ENCODE measurements at places on chromosomes 7 and 10.

- no peak for DNase-seq
These were observed 207.9 kb downstream of the PLXNA4 start for GRCh38 chr7:132368246-132368900.

GRCh38 chr10:55062349-55062748 lies 261.3 kb upstream of the PCDH15 start:
- no peak for DNase-seq

GRCh38 chr10:84681781-84682180 lies 353.4 kb downstream of the CCSER2 start:
- no peak for DNase-seq

GRCh38 chr10:26824015-26824690 lies 36.6 kb downstream of the ABI1 start:
- no peak for DNase-seq

GRCh38 chr7:25959168-25959734 lies 192.7 kb upstream of the NFE2L3 start:
- DNase-seq = no peak

DNA sequence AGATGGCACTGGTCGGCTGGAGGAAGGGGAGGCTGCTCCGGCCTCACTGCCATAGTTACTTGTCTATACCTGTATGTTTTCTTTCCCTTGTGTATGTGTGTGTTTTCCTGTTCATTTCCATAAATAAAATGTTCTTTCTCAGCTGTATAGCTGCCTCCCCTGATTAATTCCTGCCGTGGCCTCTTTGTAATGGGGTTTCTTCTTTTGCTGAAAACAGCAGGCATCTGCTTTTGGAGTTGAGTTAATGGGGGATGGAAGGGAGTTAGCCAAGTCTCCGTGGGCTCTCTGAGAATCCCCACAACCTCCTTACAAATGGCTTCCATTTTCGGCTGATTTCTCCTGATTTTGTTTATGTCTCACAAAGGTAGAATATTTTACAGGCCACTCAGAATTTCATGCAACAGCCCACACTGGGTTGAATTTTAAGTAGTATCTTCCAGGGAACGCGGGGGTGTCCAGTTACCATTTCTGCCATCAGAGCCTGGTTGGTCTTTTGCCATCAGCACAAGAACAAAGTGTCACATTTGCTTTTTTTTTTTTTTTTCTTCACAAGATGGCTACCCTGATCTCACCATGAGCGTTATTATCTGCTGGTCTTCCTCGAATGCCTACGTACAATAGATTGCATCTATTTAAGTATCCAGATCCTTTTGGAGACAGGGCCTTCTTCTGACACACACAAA lies 88.1 kb upstream of the NRP1 start:
- DNase-seq = no peak

GRCh38 chr7:73706126-73707044 lies 13.1 kb downstream of the STX1A start:
- no peak for DNase-seq

GRCh38 chr10:99784016-99784726 lies 1.7 kb downstream of the ABCC2 start:
- DNase-seq = no peak

DNA sequence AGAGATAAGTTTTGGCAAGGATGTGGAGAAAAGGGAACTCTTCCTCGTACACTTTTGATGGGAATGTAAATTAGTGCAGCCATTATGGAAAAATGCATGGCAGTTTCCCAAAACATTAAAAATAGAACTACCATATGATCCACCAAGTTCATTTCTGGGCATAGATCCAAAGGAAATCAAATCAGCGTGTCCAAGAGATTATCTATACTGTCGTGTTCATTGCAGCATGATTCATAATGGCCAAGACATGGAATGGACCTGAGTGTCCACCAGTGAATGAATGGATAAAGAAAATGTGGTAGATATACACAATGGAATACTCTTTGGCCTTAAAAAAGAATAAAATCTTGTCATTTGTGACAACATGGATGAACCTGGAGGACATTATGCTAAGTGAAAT lies 70.3 kb upstream of the RSU1 start:
- DNase-seq = no peak

- DNase-seq = no peak
These were observed 33.2 kb downstream of the ABCC2 start for GRCh38 chr10:99815621-99816020.

DNA sequence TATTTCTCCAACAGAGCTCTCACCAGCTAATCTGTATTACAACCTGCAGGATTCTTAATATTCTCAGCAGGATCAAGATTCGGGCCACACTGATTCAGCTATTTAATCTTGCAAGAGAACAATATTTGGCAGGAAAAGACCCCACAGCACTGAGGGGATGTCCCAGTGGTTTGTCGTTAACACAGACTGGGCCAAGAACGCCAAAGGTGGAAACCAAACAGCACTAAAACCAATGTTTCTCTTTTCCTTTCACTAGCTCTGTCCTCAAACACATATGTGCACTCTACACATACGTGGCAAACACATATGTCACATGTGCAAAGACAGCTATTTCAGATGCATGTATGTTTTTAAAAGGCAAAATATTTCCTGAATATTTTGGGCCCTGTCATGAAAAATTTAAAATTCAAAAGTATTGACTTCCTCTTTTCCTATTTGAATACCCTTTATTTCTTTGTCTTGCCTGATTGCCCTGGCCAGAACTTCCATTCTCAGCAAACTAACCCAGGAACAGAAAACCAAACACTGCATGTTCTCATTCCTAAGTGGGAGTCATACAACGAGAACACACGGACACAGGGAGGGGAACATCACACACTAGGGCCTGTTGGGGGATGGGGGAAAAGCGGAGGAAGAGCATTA lies 51.7 kb upstream of the NEBL start:
- no peak for DNase-seq

GRCh38 chr7:124965553-124965952 lies 35.9 kb upstream of the POT1 start:
- no peak for DNase-seq

DNA sequence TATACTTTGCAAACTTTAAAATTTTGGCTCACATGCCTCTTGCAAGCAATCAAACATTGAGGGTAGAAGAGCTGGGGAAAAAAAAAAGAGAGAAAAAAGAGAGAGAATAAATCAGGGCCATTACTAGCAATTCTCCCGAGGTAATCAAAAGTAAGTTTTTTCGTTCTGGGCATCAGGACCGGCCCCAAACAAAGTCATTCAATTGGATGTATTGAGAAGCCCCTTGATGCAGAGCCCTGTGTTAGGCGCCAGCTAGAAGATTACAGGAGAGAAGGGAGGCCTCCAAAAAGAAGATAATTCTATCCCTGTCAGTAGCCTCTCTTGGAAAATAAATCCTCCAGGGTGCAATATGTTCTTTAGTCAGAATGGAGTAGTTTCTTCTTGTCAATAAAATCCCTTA lies 2.2 kb upstream of the CTNNA3 start:
- no peak for DNase-seq

GRCh38 chr7:100091411-100092181 lies 2.8 kb downstream of the COPS6 start:
- no peak for DNase-seq

GRCh38 chr7:204326-204725 lies 12.0 kb downstream of the FAM20C start:
- DNase-seq = no peak

DNA sequence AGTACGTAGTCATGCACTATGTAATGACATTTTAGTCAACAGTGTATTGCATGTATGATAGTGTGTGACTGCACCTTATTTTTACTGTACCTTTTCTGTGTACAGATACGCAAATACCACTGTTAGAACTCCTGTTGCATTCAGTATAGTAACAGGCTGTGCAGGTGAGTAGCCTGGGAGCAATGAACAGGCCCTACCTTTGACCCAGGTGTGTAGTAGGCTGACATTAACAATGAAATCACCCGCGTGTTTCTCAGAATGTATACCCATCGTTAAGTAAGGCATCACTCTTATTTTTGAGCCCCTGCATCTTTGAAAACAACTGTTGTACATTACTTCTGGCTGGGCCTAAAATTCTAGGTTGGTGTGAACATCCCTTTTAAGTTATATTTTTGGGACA lies 41.6 kb downstream of the DAGLB start:
- no peak for DNase-seq

- DNase-seq = no peak
These were observed 345.0 kb upstream of the KLF6 start for GRCh38 chr10:4129866-4130477.

DNA sequence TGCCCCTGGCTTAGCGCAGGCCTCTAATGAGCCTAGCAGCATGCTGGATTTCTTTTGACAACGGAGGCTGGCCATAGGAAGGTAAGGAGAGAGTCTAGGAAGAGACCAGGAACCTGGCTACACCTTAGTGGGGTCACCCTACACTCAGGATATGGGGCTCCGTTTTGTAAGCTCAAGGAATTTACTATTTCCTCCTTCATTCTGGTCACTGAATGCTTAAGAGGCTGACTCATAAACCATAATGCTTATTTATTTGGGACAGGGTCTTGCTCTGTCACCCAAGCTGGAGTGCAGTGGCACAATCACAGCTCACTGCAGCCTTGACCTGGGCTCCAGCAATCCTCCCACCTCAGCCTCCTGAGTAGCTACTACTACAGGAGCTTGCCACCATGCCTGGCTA lies 38.4 kb downstream of the CARD11 start:
- DNase-seq = no peak

DNA sequence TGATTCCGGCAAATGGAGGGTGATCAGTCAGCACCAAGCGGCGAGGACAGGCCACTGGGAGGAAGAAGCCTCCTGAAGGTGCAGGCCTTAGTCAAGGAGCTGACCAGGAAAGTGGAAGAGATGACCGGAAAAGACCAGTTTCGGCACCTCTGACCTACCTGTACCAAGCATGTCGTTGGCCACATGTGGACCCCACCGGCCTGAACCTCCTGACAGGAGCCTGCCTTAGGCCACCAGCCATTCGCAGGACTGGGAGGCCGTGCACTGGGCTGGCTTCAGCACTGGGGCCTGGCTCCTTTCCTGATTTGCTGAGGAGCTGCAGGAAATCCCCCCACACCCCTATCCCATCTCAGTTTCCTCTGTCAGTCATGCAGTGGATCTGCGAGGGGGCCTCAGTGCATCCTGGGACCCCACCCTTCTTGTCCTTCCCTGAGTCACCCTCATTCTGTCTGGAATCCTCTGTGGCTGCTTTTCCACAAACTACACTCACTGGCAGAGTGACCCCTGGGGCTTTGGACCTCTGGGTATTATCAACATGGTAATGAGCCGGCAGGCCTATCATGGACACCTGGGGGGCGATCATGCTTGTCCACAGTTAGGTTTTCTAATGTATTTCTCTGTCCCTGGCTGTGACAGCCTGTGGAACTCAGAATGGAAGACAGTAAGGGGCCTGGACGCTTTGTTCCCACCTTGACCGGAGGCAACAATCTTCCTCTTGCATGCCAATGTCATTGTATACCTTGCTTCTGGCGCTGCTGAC lies 33.0 kb downstream of the RAMP3 start:
- DNase-seq = no peak

GRCh38 chr10:125087897-125088215 lies 72.5 kb downstream of the CTBP2 start:
- DNase-seq = no peak

DNA sequence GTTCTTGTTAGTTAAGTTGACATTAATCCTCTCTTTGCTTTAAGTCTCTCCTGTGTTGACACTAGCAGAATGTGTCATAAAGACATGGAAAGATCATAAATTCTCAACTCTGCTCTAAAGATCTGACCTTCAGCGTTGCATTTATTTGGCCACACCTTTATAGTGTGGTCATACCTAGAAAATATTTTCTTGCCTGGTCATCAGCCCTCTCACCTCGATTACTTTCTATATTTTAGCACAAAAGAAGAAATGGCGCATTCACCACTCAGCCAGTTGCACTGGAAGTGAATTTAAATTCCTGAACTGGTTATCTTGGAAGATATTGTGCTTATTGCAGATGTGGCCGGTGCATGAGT lies 96.7 kb upstream of the PDCD4 start:
- DNase-seq = no peak

DNA sequence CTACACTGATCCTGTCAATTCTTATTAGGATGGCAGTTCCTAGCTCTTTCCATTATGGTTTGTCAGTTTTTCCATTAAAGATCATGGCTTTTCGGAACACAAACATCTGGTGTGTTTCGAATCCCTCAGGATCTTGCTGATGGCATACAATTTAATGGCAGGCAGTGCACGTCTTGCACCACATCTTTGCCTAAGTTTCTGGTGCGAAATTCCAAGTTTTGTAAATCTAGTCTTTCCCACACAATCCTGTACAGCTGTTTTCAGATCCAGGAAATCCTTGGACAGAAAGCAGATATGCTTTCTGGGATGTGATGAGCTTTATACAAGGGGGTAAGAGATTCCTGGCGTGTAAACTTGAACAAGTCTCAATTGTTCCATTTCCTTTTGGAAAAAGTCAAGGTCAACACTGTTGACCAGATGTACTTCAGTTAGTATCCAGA lies 224.3 kb upstream of the PHYHIPL start:
- no peak for DNase-seq

- DNase-seq = no peak
These were observed 160.0 kb upstream of the INSYN2A start for GRCh38 chr10:127356360-127356759.

DNA sequence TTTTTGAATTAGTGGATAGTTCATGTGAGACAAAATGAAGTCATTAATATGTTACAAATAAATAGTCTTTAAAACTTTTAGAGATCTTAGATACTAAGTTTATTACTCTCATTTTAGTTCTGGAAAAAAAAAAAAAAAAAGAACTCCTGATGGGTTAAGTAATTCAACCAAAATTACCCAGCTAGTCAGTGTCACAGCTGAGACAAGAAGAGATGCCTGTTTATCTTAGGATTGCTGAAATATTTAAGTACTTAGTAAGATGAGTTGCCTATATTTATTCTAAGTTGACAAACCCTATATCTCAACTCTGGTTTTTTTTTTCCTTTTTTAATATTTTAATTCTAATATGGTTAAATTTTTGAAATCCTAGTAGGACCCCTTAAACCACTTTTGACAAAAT lies 781.0 kb upstream of the LRRN3 start:
- DNase-seq = no peak

- no peak for DNase-seq
These were observed 83.3 kb downstream of the ATE1 start for GRCh38 chr10:121844537-121844936.

DNA sequence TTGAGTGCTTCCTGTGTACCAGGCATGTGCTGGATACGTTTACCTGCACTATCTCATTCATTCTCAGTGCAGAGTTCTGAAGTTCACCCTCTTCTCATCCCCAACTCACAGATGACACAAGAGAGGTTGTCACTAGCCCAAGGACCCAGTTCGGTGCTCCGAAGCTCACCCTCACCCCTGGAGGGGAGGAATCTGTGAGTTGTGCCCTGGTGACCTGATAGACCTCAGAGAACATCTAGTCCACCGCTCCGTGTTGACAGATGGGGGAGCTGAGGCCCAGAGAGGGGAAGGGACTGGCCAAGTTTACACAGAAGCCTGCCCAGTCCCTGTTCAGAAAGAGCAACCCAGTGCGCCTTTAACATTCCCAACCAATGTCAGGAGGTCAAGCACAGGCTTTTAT lies 44.8 kb upstream of the EMX2 start:
- DNase-seq = no peak

DNA sequence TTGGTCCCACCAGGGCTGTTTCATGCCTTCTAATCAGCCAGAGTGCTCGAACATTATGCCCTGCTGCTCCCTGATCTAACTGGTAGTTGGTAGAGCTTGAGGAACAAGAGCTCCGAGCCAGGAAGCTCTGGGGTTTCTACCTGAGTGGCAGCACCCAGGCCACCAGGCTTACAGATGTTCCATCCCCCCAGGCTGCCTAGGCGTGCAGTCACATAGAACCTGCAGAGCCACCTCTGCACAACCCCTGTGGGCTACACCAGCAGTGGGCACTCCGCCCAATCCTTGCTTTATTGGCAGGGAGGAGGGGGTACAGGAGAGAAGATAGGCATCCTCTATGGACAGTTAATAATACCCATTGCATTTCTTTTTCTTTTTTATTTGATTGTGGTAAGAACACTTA lies 21.8 kb downstream of the MAP3K8 start:
- no peak for DNase-seq
